ENCODE measurements at places on chromosomes 7 and 10. TPM values are rescaled to one million over a fixed set of nuclear protein-coding genes. Genes with fewer than 3 reads are reported as not detected.

DNA sequence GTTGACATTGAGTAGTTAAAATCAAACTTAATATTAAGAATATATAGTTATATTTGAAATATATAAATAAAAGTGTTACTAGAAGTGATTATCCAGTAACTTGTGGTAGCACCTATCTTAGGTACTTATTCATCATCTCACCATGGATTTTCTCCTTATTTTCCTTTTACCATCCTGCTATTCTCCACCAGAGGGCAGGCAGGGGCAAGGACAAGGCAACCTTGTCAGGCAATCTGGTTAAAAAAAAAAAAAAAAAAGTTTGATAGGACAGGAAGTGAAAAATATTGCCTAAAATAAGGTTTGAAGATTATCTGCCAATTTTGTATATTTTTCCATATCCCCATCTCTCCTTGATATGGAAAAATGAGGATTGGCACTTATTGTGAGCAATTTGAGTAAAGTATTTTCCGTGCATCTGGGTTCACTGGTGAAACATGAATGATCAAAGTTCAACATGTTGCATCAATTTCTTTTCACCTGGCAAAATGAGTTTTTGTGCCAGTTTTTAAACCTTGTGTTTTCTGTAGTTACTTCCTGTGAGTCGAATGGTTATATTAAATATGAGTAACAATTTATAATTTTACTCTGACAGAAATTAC, 256.7 kb downstream of the AGMO start:
- DNase-seq: no peak

DNA sequence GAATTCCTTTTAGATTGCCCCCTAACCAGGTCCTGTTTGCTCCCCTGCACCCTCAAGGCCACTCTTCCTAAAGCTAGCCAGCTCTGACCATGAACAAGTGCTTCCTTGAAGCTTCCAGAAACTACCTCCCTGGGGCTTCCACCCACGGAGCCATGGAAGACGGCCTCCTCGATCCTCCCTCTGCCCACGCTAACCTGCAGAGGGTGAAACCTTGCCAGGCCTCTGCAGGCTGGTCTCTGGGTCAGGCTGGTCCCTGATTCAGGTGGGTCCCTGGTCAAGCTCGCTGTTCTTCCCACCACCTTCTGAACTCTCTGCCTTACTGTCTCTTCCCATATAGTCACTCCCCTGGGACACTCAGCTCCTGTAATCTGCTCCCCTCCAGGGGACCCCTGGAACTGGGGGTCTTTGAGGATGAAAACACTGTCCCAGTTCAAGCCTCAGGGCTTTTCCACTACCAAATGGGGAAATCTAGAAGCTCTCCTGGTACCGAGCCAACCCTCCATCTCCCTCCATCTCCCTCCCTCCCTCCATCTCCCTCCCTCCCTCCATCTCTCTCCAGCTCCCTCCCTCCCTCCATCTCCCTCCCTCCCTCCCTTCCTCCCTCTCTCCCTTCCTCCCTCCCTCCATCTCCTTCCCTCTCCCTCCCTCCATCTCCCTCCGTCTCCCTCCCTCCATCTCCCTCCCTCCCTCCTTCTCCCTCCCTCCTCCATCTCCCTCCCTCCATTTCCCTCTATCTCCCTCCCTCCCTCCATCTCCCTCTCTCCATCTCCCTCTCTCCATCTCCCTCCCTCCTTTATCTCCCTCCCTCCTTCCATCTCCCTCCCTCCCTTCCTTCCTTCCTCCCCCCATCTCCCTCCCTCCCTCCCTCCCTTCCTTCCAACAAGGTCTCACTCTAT, 2.9 kb downstream of the MLXIPL start:
- DNase-seq: no peak

DNA sequence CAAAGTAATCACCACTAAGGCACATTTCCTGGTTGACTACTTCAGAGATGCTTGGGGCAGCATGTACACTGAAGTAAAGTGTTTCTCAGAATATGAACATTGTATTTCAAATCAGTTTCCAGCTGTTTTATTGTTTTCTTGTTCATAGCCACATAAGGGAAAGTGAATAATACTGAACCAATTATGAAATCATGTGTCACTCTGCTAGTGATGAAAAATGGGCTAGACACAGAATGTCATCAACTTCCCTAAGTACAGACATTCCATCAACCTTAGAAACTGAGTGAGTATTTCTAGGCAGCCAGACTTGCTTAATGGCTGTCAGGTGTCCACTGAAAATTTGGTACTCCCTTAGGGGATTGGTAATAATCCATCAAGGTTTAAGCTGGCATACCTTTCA, 603.5 kb downstream of the ARL4A start:
- no peak for DNase-seq

GRCh38 chr7:157503229-157503628, 166.4 kb downstream of the DNAJB6 start:
- no peak for DNase-seq

FAM25C gene
- total RNA-seq: not detected
